Lower leg skin (tissue), 4 donors: ENCODE measurements at places on chromosomes 4 and X. TPM values are rescaled to one million over a fixed set of nuclear protein-coding genes. Genes with fewer than 3 reads are reported as not detected.

GRCh38 chrX:70454441-70455365, 10.1 kb downstream of the DLG3 start:
- no peak for DNase-seq

- DNase-seq, result no peak
Measured at GRCh38 chr4:17367201-17367600, 144.7 kb downstream of the QDPR start.

- DNase-seq, result no peak
Measured at GRCh38 chr4:154507156-154507555, 15.6 kb upstream of the DCHS2 start.

DNA sequence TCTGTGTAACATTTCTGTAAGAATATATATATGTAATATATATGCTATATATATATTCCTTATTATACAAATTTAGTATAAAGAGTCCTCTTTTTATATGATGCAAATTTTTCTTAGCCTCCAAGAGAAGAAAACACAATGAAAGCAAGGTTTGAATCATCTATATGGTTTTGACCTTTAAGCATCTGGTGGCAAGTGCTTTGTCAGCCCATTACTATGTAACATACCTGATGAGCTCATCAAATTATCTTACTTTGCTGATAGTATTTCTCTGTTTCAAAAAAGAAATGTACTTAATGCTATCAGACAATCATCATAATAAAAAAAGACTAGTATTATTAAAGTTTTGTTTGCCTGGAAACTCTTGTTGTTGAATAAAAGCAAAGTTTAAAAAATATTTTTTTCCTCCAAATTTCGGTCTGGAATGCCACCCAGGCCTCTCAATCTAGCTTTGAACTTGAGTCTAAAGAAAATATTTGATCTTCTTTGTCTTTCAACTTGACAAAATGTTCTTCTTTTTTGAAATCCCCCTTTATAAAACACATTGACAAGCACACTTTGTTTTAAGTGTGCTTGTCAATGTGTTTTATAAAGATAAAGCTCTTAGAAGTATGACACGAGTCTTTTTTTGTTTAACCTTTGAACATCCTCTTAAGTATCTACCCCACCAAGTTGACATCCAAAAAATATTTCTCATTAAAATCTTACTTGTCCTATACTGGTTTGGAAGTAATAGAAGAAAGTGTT, 26.2 kb downstream of the ZNF330 start:
- DNase-seq, result no peak

DNA sequence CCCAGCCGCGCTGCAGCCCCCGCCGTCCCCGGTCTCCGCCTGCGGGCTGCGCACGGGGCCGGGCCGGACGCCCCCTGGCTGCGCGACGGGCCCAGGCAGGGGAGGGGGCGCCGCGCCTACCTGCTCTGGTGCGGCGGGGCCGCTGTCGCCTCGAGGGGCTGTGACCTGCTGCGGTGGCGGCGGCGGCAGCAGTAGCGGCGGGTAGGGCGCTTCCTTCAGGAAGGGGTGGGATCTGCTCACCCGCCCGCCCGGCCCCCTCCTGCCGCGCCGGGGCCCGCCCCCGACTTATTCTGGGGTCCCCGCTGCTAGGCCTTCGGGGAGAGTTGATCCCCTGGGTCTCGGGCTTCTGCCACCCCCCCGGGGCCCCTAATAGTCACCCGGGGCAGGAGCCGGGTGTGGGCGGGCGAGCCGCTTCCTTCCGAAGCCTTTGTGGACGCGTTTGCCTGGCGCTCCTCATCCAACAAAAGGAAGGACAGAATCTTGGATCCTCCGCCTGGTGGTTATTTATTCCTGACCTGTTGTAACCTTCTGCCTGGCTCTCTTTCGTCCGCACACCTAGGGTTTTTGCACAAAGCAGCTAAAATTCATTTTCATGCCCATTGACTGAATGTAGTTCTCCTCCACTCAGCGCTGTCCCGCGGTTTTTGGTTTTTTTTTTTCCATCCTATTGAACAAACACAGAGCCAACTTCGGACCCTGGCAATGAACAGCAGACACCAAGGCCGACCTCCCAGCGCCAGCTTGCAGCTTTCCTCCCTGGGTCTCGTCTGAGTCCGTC, at the start of gene TMEM150C:
TMEM150C (minus strand) TSS at position 203 of the 778 bp plus-strand sequence. CDS start 57,331 bp downstream, outside the sequence.
- no peak for DNase-seq

DNA sequence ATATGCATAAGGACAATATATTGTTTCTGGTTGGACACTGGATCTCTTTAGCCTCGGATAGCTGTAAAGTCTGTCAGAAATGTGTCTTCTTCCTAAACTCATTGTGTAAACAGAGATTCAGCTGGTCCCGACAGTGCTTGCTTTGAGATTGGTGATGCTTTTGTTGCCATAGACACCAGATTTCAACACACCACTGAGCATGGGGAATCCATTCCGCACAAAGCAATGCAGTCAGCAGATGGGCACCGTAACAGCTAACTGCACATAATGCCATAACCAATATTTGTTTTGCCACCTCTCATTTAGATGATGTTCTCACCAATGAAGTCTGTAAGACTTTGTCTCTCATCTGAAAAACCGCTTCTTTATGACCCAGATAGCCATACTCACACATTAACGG, 33.3 kb upstream of the FAM47C start:
- no peak for DNase-seq

- no peak for DNase-seq
Measured at GRCh38 chr4:98466868-98467599, 191.4 kb downstream of the TSPAN5 start.

- no peak for DNase-seq
Measured at GRCh38 chr4:28451346-28451745, 1590.7 kb downstream of the STIM2 start.

DNA sequence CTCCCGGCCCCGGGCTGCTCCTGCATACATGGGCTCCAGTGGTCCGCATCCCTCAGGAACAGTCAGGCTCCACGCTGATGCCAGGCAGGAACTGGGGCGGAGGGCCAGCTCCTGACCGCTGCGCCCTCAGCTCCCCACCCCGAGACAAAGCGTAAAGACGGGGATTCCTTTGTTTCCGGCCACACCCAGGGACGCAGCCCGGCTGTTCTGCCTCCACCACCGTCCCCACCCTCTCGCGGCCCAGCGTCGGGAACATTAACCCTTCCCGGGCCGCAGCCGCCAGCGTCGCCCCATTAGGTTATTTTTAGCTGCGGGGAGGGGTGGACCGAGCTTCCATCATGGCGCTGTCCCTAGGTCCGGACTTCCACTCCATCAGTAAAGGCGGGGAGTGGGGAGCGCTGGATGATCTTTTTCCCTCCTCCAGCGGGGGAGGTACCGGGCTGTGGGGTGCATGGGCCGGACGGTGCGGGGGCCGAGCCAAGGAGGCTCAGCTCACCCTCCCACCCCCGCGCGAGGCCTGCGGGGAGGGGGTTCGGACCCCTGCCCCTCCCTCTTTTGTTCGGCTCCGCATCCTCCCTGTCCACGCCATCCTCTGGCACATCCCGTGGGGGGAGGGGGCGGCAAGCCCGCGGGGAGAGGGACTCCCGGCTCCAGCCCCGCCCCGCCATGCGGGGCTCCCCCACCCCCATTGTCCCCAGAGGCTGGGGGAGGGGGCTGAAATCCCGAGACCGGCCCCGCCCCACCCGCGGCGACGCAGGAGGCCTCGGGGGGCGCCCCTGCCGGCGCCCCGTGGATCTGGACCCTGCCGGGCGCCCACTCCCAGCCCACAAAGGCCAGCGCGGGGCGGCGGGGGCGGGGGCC, 5.3 kb downstream of the CRMP1 start:
- no peak for DNase-seq

DNA sequence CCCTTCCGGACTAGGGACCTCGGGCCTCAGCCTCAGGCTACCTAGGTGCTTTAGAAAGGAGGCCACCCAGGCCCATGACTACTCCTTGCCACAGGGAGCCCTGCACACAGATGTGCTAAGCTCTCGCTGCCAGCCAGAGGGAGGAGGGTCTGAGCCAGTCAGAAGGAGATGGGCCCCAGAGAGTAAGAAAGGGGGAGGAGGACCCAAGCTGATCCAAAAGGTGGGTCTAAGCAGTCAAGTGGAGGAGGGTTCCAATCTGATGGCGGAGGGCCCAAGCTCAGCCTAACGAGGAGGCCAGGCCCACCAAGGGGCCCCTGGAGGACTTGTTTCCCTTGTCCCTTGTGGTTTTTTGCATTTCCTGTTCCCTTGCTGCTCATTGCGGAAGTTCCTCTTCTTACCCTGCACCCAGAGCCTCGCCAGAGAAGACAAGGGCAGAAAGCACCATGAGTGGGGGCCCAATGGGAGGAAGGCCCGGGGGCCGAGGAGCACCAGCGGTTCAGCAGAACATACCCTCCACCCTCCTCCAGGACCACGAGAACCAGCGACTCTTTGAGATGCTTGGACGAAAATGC, at the start of gene WAS:
WAS (plus strand) TSS at position 389 of the 572 bp plus-strand sequence; CDS start at position 444, 55 bp downstream.
- DNase-seq, result no peak

- no peak for DNase-seq
Measured at GRCh38 chr4:174396599-174397110, 112.9 kb downstream of the CEP44 start.

- no peak for DNase-seq
Measured at GRCh38 chr4:184893801-184894571, 68.2 kb upstream of the ACSL1 start.

GRCh38 chr4:140662082-140662869, 93.5 kb upstream of the UCP1 start:
- DNase-seq, result no peak

GRCh38 chrX:1111601-1112300, 100.7 kb downstream of the CRLF2 start:
- no peak for DNase-seq

GRCh38 chr4:109296527-109296926, 5.9 kb downstream of the COL25A1 start:
- no peak for DNase-seq

- DNase-seq, result no peak
Measured at GRCh38 chr4:89108091-89108490, 3.2 kb upstream of the TIGD2 start.

DNA sequence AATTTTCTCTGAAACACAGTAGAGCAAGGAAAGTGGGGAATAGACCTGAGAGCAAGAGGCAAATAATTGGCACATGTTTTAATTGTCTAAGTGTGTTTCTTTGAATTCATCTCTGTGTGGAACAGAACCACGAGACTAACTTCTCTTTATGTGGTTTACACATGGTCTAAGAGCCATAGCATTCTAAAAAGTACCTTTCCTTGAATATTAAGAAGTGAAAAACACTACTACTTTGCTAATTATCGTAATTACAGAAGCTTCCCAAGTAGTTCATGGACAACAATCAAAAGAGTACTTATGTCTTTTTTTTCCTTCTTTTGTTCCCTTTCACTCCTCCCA, 2.9 kb upstream of the CYBB start:
- no peak for DNase-seq

DNA sequence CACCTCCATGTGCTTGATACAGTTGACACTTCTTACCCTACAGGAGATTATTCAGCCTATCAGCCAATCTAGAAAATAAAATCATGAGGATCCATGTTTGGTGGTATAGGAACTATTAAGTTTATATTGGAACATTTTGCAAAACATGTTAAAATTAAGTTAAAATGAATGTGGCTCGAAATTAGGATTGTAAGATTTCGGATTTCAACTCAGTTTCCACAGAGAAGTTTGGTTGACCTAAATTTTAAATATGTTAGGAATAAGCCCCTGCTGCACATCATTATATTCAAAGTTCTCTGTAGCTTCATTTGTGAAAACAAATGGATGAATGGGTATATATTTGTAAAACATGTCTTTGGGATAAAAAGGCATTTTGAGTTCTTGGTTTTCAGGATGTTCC, at the start of gene RAB40A:
RAB40A (minus strand) TSS at position 101 of the 400 bp plus-strand sequence. CDS start 18,733 bp downstream, outside the sequence.
- DNase-seq, result no peak

- no peak for DNase-seq
Measured at GRCh38 chrX:153401133-153401764, at the start of gene PNMA6E. TSS of gene PNMA6E (minus strand) at chrX:153401350. CDS start at chrX:153398849, 2,501 bp downstream.

- DNase-seq, result no peak
Measured at GRCh38 chr4:111506706-111507105, 638.5 kb upstream of the FAM241A start.

DNA sequence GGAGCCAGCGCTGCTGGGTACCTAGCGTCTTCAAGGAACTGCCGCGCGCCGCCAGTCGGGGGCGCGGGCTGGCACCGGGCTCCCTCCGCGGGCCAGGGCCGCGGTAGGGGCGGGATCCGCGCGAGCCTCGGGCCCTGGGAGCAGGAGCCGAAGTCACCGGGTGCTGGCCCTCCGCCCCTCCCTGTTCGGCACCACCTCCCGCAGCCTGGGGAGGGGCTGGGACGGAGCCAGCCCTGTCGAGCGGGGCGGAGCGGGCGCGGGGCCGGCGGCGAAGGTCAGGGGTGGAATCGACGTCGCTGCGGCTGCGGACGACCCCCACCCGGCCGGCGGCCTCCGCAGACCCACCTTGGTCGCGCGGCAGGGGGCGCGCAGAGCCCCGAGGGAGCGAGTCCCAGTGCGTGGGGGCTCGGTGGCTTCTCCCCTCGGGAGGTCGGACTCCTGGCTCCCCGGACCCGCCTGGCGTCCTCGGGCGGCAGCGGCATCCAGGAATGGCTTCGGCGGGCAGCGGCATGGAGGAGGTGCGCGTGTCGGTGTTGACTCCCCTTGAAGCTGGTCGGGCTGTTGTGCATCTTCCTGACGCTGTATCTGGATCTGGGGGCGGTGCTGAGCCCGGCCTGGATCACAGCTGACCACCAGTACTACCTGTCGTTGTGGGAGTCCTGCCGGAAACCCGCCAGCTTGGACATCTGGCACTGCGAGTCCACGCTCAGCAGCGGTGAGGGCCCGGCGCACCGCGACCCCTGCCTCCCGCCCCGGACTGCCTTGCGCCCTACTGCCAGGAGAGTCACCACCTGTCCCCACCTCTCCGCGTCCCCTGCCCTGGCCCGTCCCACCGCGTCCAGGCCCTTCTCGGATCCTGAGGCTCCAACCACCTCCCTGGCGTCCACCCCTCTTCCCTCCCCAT, 50.5 kb upstream of the FAM47C start:
- no peak for DNase-seq

FOXR2 gene
- total RNA-seq, result not detected

MAGEA8 gene
- total RNA-seq, result not detected

GPR50 gene
- 0.23 TPM for total RNA-seq

TLR2 gene
- total RNA-seq, result 10.7 TPM

SYAP1 gene
- total RNA-seq, result 16.2 TPM

ADH1A gene
- not detected for total RNA-seq

S100P gene
- 5.3 TPM for total RNA-seq

SMAD1 gene
- 40.8 TPM for total RNA-seq

GPR82 gene
- total RNA-seq, result not detected

GYG2 gene
- 7.7 TPM for total RNA-seq
